OCI-M1 (cell line): ENCODE measurements at places on chromosomes 4 and X.

GRCh38 chrX:20267931-20268701, 1.4 kb upstream of the RPS6KA3 start:
- DNase-seq: no peak

GRCh38 chrX:19866626-19867410, 20.6 kb downstream of the SH3KBP1 start:
- no peak for DNase-seq

- no peak for DNase-seq
These were observed 121.7 kb downstream of the AFAP1 start for GRCh38 chr4:7817877-7818398.

- DNase-seq: no peak
These were observed 116.6 kb downstream of the SH2D1A start for GRCh38 chrX:124462931-124463330.

GRCh38 chrX:101659601-101660063, at the start of gene ARMCX2:
Gene ARMCX2 (minus strand): TSS chrX:101659850. CDS start chrX:101657588, 2,262 bp downstream.
- DNase-seq: no peak

DNA sequence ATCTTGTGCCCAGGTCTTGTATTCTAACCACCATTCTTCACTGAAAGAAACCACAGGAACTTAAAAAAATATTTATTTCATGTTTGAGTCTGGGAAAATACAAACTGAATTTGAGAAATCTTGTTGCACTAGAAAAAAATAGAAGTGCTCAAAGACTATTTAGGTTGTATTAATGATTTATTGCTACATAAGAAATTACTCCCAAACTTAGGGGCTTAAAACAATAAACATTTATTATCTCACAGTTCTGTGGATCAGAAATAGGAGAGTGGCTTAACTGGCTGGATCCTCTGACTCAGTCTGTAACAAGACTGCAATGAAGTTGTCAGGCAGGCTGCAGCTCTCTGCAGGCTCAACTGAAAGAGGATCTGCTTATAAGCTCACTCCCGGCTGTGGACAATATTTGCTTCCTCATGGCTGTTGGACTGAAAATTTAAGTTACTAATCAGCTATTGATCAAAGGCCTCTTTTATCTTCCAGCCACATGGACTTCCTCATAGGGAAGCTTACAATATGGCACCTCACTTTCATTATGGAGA, 295.4 kb upstream of the FAM241A start:
- DNase-seq: peak; percentile 33

- peak; percentile 75 for DNase-seq
These were observed 75.0 kb downstream of the PTTG2 start for GRCh38 chr4:38034986-38035882.

DNA sequence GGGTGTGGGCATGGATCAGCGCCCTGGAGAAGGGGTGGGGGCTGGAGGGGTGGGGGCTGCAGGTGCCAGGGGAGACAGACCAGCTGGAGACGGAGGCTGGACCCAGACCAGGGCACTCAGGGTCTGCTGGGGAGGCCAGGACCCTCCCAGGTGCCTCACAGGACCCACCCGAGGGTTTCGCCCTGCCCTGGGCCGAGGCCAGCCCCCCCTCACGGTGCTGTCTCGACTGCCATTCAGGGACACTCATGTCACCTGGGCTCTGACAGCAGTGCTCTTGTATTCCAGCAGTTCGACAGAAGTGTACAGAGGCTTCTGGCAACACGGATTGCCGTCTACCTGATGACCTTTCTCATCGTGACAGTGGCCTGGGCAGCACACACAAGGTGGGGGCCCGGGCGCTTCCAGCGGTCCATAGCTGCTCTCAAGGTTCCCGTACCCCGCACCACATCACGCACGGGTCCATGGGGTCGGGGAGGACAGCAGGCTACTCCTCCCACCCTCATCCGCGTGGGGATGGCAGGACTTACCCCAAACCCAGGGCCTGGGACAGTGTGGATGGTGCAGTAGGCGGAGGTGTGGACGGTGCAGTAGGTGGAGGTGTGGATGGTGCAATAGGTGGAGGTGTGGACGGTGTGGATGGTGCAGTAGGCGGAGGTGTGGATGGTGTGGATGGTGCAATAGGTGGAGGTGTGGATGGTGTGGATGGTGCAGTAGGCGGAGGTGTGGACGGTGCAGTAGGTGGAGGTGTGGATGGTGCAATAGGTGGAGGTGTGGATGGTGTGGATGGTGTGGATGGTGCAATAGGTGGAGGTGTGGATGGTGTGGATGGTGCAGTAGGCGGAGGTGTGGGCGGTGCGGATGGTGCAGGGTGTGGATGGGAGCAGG, 18.1 kb downstream of the TMEM175 start:
- DNase-seq: no peak

DNA sequence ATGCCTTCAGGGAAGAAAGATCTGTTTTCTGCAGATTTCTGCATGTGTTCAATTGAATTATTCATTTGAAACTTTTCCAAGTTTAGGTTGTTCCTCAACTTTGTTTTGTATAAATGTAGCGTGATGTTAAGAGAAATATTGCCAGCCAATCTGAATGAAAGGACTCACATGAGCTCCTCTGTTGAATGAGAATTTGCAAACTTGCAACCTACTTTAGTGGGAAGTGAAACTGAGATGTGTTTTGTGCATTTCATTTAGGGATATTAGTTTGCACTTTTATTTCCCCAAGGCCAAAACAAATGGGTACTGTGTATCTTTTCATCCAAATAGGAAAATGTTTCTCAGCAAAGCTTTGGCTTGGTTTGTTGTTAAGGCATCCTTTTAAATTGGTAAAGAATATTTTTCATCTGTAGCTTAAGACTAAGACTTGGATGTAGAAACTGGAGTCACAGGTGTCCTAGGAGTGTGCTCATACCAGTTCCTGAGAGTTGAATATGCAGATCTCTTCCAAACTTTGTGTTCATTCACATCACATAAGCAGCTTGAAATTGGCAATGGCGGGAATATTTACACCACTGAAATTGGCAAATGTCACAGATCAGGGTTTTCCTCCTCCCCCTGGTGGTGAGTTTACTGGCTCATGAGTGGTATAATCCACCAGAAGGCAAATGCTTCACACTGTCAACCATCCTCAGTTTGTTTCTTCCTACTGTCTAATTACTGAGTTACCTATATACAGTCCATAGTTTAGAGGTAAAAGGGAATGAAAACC, 193.6 kb upstream of the BANK1 start:
- peak; percentile 10 for DNase-seq

DNA sequence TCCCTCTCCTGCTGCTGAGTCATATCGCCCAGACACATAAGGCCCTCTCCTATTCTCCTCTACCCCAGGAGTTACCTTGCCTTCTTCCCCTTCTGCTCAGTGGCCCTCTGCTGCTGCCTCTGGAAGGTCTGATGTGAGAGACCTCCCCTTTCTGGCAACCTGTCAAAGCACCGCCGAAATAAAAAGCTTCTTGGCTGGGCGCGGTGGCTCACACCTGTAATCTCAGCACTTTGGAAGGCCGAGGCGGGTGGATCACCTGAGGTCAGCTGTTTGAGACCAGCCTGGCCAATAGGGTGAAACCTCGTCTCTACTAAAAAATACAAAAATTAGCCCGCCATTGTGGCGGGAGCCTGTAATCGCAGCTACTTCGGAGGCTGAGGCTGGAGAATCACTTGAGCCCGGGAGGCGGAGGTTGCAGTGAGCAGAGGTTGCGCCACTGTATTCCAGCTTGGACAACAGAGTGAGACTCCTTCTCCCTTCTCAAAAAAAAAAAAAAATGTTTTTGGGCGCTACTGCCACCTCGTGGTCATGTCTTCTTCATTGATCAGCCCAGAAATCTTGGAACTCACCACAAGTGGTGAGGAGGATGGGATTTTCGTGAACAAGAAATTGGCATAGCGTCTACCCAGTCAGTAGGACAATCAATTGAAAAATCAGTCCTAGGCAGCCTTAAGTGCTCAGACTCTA, 8.6 kb upstream of the ZXDA start:
- DNase-seq: peak; percentile 67

DNA sequence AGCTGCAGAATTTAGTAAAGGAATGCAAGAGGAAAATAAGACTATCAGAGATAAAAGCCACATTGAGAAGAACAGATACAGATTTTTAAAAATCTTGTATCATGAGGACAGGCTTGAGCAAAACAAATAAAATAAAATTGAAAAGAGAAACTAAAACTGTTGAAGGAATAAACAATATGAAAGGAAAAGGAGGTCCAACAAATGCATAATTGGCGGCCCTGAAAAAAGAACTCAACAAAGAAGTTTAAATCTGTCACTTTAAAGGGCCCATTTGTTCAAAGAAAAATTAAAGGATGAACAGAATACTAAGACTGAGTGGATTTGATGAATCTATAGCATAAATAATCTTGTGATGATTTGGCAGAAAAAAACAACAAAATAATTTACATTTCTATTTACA, 36.5 kb downstream of the TMPRSS11B start:
- DNase-seq: peak; percentile 25

- DNase-seq: peak; percentile 90
These were observed 38.2 kb downstream of the EDNRA start for GRCh38 chr4:147518846-147519767.

DNA sequence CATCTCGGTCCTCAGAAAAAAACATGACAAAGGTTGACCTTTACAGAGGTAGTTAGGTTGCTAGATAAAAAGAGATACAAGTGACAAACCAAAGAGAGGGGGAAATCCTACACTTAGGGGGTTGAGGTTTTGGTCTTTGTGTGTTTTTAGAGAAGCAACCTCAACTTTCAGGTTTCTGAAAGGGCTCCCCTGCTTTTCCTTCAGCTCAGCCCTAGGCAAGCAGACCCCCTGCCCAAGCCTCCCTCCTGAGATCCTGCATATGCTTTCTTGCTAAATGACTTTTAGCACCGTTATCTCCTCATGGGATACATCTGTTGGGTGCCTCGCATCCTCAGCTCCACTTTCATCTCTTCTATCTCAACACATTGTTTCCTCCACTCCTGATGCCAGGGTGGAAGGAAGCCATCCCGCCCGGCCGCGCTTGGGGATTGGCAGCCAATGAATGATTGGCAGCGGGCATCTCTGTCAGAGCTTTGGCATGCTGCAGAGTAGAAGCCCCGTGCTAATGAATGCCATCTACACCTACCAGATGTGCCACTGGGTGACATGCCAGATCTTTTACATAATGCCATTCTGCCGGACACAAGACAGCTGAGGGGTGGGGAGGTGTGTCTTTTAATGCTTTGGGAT, 15.0 kb upstream of the PRDM8 start:
- DNase-seq: no peak

DNA sequence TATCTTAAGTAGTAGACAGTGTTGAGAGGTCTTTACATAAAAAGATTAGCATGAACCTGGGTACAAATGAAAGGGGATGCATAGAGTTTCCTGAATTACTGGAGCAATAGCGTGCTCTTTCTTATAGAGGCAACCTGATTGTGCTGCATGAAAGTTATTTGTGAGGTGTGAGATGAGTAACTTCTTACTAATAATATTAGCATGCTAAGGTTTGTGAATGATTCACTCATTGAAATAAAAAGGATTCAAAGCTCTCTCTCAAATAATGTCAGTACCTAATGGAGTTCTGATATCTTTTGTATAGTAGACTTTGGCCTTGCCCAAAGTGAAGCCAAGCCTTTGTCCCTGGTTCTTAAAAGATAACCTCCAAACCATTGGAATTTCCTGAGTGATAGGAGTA, 131.0 kb upstream of the CXXC4 start:
- no peak for DNase-seq

DNA sequence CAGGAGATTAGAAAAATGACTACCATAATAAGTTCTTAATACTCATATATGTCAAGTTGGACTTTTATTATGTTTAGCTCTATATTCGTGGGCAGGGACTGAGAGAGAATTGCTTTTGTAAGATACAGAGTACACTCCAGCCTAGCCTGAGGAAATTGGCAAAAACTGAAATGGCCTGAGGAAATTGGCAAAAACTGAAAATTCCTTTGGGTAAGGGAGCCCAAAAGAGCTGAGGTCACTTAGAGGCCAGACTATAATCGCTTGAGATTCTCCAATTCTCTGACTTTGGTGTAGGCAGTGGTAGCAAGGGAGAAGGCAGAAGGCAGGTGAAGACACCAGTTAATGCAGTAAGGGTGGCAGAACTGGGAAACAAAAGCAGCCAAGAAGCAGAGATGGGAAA, 124.5 kb upstream of the HCCS start:
- DNase-seq: no peak

DNA sequence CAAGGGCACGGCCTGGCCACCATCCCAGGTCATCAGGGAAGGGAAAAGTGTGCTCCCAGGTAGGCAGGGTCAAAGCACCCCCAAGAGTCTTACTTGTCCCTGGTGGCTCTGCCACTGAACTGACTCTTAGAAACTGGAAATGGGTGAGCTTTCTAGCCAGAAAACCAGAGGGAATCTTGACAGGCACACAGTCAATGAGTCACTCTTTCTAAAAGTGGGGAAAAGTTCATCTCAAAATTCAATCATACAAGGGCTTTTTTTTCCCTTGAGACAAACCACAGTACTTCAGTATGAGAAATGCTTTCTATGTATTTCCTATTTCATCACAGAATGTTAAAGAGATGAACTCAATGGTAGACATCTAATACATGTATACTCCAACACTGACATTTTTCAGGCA, 12.5 kb downstream of the HPF1 start:
- DNase-seq: no peak

DNA sequence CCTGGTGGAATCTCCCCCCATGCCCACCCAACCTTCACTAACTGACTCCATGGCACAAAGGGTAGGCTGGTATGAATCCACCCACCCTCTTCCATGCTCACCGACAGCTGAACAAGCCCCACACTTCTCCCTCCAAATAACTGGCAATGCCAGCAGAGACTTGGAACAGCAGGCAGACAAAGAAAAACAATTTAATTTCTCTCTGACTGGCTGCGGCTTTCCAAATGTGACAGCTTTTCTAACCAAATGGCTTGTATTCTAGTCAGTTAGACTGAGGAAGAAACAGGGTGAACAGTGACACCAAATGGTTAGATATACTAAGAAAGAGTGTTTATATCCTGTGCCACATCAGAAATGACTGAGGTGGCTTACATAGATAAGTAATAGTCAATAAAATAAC, 199.3 kb upstream of the ADAMTS3 start:
- DNase-seq: peak; percentile 57

DNA sequence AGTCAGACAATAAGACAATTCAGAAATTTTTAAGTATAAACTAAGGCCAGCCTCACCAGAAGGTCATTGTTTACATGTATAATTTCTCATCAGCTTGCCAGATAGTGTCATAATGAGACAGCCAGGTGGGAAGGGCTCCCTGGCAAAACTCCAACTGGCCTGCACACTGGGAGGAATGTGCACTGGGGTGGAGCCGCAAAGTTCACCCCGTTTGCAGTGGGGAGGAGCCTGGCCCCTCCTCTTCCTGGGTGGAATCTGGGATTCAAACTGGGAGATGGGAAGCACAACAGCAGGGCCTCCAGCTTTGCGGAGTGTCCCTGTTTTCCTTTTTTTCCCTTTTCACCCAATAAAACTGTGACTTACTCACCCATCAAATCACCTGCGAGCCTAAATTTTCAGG, 329.9 kb downstream of the SMARCA1 start:
- DNase-seq: no peak
